ENCODE measurements at places on chromosomes 7 and 10.

DNA sequence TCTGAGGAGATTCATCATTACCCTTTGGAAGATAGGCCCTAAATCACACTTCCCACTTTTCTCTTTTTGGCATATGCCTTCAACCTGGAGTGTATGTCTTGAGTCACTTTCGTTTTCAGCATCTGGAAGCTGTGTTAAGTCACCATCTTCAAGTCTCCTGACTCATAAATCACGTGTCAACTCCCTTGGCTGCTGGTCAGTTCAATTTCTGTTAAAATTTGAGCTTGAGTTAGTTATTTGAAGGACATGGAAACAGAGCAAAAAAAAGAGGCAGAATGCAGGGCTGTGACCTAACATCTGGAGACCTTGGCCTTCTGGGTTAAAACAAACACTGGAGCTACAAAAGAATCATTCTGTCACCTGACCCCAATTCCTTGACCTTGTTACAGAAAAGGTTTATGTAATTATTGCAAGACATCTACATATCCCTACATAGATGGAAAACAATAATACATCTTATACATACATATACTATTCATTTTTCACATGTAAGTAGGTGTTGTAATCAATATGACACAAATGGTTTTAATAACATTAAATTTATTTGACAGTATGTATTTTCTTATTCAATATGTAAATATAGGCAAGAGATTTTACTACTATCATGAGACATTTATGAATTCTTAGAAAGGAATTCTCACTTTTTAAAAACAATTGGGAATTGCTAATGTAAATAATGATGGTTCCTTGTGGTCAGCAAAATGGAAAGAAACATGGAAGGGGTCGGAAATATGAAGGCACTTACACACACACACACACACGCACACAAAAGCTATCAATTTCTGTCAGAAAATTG is 169.7 kb upstream of the PHYHIPL start:
- DNase-seq, result no peak

GRCh38 chr10:72785409-72785808 is 93.5 kb downstream of the MCU start:
- no peak for DNase-seq

GRCh38 chr10:94583124-94583523 is 37.5 kb downstream of the HELLS start:
- DNase-seq, result no peak

DNA sequence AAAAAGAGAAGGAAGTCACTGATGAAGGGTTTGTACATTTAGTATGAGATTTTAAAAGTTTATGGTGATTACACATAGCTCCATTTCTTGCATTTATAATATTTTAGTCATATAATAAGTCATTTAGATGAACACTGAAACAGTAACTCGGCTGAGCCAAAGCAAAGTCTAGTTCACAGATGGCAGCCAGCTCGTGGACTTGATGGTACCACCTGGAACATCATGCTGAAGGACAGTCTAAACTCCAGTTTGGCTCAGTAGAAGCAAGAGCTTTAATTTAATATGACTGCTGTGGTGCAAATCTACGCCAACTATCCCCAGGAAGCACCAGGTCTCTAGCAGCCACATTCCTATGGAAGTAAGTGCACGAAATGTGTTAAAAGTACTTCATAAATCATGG is 16.4 kb downstream of the SRI start:
- no peak for DNase-seq

DNA sequence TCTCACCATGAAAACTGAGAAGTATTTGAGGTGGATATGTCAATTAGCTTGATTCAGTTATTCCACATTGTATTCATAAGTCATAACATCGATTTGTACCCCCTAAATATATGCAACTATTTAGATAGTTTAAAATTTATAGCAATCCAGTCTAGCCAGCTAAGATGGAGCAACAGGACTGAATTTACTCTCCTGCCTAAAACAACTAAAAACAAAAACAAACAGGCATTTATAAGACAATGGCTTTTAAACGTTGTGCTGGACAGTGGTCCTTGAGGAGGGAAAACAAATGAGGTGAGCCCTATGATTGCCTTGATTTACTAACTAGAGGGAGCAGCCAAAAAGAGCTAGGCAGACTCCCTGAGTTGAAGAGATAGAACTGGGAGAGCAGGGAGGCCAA is 814 bp upstream of the GPAM start:
- DNase-seq, result no peak

DNA sequence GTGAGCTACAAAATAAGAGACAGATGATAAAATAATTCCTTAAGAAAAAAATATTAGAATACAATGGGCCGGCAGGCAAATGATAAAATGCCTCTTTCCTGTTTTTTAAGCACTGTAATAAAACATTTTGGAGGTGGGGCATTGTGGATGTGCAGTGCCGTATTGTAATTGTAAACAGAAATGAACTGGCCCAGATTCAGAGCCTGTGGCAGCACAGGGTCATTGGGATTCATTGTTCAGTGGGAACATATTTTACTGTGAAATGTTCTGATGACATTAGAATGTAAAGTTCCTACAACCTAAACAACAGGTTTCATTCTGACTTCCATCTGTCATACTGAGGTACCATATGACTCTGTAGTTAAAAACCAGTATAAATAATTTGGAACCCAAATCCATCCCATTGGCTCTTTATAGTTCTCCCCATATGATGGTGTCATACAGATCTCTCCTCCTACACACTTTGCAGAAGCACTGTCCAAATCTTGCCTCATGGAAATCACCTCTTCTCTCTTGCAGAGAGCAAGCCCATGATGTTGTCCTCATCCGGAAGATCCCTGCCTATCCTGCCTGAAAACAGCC is 264.6 kb downstream of the WDR37 start:
- no peak for DNase-seq

GRCh38 chr10:126521399-126521798 is 133.1 kb upstream of the ADAM12 start:
- no peak for DNase-seq

DNA sequence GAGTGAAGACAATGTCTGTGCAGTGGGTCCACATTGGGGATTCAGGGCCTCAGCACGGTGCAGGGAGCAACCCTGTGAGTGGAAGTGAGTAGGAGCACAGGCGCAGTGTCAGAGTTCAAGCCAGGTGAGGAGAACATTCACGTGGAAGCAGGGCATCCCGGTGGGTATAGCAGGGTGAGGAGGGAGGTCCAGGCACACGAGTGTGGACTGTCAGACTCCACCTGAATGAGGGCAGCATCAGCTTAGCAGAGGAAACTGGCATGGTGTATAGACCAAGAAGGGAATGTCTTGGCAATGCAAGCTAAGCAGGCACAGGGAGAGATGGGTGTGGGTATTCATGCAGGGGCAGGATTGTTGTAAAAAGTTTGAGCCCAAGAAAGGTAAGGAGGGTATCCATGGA is 15.3 kb upstream of the LRRC72 start:
- no peak for DNase-seq

DNA sequence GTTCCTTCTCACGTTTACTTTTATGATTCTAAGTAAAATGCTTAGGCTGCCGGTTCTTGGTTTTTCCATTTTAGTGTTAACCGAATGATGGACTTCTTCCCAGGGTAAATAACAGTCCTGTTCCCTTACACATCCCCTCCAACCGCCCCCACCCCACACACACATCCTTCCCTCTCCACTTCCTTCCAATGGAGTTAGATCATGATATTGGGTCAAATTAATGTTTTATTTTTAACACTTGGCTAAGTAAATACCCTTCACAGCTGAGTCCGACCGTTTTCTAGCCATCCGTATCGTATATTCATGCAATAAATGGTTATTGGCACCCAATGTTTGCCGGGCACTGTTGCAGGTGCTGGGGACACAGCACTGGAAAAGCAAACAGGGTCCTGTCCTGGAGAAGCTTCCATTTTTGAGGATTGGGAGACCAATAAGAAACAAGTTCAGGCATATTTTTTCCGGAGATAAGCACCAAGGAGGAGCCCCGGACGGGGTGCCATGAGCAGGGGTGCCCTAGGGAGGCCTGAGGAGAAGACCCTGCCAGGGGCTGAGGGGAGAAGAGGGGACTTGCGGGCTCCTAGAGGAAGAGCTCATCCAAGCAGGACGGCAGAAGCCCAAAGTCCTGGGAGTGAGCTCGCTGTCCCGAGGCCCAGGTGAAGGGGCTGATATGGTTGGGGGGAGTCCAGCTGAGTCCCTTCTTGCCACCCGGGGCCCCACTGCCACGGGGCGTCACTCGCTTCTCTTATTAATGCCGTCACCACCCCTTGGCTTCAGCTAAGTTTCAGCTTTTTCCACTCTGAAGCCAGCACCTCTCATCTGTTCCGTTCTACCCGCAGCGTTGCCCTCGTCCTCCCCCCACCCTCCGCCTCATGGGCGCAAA is 126.0 kb upstream of the RET start:
- DNase-seq, result no peak

- DNase-seq, result no peak
Observed at GRCh38 chr7:4103352-4104091, 578.6 kb upstream of the FOXK1 start.

DNA sequence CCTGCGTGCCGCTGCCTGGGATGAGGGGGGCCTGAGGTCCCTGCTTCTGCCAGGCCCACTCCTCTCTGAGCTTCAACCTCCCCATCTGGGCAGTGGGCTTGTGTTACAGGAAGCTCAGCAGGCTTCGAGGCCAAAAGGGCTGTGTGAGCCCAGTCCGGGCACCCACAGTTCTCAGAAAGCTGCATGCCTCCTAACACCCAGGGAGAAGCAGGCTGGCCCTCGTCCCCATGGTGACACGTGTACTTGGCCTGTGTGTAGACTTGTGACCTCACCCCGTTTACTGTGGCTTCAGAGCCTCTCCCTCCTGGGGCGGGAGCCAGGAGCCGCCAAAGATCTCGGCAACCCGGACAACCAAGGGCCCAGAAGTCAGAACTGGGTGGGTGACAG is 2.2 kb upstream of the GRIFIN start:
- no peak for DNase-seq

- no peak for DNase-seq
Observed at GRCh38 chr10:117136391-117136975, 1.6 kb downstream of the VAX1 start.

DNA sequence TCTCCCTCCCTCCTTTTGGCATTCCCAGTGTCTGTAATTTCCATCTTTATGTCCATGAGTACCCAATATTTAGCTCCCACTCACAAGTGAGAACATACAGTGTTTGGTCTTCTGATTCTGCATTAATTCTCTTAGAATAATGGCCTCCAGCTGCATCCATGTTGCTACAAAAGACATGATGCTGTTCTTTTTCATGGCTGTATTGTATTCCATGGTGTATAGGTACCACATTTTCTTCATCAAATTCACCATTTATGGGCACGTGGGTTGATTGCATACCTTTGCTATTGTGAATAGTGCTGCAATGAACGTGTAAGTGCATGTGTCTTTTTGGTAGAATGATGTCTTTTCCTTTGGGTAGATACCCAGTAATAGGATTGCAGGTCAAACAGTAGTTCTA is 576.8 kb downstream of the GALNT17 start:
- DNase-seq, result no peak

DNA sequence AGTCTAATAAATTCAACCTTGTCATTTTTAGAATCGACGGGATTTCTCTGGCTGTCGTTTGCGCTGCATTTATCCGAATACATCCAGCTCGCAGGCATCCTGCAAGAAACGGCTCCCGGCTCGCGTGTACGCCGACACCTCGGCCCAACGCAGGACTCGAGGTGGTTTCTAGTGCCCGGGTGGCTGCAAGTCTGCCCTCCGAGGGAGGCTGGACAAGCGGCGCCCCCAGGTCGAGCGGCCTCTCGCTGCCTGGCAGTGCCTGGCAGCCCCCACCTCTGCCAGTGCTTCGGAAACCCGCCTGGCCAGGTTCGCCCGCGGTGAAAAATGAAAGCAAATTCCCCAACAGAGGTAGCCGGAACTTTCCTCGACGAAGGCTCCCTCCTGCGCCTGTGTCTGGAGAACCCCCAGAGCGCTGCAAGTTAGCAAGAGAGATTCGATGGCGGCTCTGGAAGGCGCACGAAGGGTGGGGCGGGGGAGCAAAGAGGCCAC is 5.7 kb upstream of the ZNF503 start:
- no peak for DNase-seq

GRCh38 chr7:52269669-52270068 is 765.8 kb upstream of the POM121L12 start:
- no peak for DNase-seq

DNA sequence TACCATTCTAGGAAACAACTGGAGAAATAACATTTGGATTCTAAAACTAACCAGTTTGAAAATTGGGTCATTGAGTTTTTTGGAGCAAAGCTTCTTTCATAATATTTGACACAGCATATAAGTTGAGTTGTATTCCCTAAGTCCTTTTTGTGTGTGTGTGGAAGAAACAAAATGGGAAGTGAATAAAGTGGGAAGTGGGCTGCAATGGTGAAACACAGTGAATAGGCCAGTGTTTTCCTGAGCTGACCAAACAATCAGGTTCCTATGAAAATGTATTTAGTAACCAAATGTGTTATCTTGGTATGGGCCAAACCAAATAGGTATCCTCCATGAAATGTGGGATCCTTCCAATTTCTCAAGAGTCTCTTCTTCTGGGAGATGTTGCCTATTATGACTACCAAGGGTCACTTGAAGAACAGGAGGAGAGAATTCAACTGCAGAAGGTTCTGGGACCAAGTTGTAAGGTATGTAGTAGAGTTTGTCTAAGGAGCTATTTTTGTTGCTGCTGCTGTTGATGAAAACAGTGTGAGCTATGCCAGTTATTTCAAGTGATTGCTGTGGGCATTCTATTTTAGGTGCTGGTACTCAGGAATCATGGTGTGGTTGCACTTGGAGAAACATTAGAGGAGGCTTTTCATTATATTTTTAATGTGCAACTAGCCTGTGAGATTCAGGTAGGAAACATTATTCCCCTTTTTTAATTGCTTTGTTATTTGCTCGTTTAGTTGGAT is 88.3 kb upstream of the MXI1 start:
- no peak for DNase-seq

- no peak for DNase-seq
Observed at GRCh38 chr7:89887489-89887888, 266.8 kb upstream of the STEAP1 start.

- DNase-seq, result no peak
Observed at GRCh38 chr10:91556691-91557566, 75.9 kb downstream of the PPP1R3C start.

DNA sequence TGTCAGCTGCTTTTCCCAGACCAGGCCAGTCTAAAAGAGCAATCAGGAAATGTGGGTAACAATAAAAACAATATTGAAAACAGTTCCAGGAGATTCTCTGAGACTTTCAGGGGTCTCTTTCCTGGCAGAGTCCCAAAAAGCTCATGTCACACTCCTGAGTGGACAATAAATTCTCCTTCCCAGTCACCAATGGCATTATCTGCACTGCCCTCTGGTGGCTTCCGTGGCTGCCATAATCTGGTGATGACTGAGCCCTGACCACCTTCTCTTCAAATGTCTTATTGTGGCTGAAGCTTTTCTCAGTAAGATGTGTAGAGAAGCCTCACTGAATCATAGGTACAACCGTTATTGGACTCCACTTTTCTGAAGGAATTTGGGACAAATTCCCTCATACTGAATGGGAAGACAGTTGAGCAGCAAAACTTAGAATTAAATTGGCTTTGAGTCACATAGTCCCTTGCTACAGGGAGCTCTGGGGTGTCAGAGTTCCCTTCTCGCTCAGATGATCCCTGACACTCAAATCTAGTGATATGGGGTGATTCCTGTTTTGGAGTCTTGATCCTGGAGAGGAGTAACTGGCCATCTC is 24.4 kb upstream of the ASAH2 start:
- DNase-seq, result no peak
